HAP-1 (cell line): ENCODE measurements at places on chromosomes 16 and 17.

DNA sequence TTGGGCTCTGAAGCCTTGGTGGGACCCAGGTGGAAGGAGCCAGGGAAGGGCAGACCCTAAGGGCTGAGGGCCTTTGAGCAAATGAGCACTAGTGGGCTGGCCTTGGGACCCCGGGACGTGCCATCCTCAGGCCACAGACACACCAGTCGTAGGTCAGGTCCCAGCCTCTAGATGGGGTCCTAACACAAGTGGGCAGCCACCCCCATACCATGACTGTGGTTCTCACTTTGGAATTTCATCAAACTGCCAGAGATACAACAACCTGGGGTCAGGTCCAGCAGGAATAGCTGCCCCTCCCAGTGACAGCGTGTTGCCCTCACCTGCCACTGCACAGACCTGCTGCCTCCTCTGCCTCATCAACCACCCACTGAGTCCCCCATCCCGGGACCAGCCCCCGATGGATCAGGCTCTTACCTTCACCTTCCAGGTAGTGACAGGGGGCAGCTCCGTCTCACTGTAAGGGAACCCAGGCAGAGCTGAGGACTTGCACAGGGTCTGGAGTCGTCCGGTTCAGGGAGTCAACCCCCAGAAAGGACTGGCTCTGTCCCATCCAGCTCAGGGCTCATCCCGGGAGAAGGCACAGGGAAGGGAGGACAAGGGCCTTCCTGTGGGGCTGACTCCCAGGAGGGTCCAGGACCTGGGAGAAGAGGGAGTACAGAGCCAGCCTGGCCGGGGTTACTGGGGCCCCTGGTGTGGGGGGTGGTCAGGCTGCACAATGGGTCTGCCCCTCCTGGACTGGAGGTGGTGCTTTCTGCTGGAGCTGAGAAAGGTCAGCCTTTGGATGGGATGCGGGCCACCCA is 40.0 kb downstream of the LGALS9 start:
- no peak for DNase-seq

DNA sequence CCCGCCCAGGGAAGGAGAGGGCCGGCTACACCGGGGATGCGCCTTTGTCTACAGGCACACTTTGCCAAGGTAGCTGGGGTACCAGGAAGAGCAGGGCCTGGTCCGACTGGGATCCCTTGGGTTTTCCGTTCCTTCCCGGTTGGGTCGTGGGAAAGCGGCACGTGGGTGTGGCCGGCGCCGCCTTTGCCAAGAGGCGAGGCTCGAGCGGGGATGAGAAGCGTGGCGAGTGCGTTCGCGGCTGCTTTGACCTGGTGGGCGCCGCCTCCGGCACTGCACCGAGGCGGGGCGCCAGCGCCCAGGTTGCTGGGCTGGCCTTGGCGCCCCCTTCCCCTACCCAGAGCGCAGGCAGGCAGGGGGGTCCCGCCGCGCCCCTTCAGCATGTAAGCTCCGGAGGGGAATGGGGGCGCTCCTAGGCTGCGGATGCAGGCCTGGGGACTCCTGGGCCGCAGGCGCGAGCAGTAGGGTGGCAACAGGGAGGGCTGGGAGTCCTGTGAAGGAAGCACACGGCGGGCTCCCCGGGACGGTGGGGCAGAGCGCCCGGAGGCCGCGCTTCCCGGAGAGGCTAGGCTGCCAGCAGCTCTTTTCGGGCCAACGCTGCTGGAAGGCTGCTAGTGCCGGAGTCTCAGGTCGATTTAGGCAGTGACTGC is 2.0 kb downstream of the HAS3 start:
- no peak for DNase-seq

GRCh38 chr16:30697264-30698138 is 1.5 kb upstream of the SRCAP start:
- peak; percentile 8 for DNase-seq

DNA sequence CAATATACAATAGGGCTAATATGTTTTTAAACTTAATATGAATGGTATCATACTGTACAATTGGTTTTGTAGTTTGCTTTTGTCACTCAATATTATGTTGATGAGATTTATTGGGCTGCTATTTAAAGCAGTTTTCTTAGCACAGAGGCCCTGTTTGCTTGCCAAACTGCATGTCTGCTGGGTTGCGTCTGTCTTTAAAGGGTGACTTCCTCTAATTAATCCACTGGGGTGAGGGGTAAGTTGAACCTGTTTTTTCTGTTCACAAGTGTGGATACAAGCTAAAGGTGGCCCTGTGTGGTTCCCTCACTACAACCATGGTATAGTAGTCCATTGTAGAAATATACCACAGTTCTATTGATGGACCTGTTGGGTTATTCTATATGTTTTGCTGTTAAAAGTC is 19.7 kb downstream of the TTC19 start:
- DNase-seq = no peak

GRCh38 chr17:16486373-16487250 is 5.4 kb downstream of the LRRC75A start:
- DNase-seq = no peak

GRCh38 chr16:84524346-84524920 is 20.0 kb upstream of the MEAK7 start:
- DNase-seq = no peak

DNA sequence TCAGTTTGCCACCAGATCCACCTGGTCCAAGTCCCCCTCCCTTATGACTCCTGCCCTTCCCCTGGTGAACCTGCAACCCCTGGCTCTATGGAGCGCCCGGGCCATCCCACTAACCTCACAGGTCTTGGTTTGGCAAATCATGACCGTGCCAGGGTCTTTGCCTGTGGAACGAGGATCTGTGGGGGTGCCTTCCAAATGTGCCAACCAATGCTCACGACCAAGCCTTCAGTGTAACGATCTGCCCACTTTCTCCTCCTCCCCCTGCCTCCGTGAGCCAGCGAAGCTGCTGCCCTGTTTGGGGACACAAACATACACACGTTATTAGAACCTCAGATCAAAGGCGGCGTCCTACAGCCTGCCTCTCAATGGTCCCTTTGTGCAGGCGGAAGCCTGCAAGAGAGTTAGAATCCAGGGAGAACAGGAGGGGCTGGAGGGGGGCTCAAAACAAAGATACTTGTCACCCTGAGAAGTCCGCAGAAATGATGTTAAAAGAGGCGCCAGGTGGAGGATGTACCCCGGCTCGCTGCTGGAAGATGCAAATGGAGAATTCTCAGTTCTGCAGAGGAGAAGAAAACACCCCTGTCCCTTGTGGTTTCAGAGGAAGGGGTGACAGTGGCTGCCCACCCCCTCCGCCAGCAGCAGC is 9.0 kb upstream of the NKD1 start:
- no peak for DNase-seq

- DNase-seq = no peak
These were observed 15.0 kb upstream of the MT4 start for GRCh38 chr16:56549744-56550385.

GRCh38 chr16:85037050-85037410 is 9.4 kb downstream of the KIAA0513 start:
- DNase-seq = no peak

GRCh38 chr17:7580604-7581575 is 1.5 kb downstream of the CD68 start:
- no peak for DNase-seq

- DNase-seq = no peak
These were observed 32.2 kb downstream of the RCVRN start for GRCh38 chr17:9872852-9873251.

DNA sequence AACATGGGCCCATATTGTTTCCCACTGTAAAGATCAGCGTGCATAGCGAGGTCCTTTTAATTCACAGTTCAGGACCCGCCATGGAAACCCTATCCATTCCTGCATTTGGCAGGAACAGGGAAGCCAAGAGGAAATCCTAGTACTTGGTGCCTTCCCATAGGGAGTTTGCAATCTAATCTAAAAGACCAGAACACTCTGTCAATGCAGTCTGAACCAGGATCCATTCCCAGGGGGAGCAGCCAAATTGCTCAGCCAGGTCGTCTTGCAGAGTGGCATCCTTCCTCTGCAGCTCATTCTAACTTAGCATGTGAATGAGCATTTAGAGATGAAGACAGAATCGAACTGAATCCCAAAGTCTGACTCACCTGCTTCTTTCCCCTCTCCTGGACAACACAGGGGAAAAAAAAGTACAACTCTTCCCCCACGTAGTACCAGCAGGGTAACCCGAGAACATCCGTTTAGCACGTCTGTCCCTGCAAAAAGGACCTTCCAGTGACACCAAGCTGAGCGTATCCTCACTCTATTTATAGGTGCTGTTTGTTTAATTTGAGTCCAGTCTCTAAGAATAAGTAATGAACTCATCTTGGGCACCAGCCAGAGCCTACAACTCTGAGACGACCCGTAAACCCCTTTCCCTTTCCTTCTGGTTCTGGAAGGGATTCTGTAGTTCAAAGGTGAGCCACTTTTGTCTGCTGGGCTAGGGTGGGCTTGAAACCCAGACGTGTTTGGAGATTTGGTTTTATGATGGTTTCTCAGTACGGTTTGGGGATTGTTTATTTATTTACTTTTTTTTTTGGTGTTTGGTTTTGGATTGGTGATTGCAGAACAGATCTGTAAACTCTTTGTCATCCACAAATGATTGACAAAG is 74.5 kb downstream of the ERCC4 start:
- DNase-seq = no peak

DNA sequence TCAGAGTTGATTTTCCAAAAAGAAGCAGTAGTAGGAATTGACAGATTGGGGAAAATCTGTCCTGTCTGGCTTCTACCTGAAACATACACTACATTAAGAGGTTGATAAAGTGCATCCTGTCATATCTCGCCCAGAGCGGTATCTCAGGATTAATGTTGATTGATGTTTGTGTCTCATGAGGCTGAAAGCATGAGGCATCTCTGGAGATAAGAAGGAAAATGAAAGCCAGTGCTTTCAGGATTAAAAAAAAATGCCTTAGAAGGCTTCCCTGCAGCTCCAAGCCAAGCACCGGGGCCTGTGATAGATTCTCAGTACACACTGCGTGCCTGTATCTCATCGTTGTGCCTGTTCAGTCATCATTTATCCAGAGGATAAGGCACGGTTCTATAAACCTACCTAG is 26.4 kb upstream of the CD300E start:
- DNase-seq = no peak

- DNase-seq = no peak
These were observed 1.4 kb downstream of the MEIOB start for GRCh38 chr16:1870365-1871082.

GRCh38 chr16:88766975-88767374 is 18.0 kb downstream of the PIEZO1 start:
- DNase-seq = no peak

DNA sequence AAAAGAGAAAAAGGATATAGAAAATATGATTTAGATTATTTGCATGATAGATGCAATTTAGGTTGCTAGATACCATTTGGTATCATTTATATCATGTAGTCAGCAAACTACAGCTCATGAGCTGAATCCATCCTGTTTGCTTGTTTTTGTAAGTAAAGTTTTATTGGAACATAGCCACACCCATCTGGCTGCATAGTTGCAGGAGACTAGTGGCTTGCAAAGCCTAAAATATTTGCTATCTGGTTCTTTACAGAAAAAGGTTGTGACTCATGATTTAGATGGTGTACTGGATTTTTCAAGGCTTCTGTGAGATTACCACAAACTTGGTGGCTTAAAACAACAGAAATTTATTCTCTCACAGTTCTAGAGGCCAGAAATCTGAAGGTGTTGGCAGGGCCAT is 49.9 kb downstream of the MAP2K4 start:
- no peak for DNase-seq

GRCh38 chr17:6492892-6493674 is 48.8 kb downstream of the PIMREG start:
- DNase-seq = no peak
